Epithelial cell of esophagus (primary cell): ENCODE measurements at places on chromosomes 5 and 9.
A peak's percentile ranks its signal among the peaks of the same experiment; 100 is the strongest.

DNA sequence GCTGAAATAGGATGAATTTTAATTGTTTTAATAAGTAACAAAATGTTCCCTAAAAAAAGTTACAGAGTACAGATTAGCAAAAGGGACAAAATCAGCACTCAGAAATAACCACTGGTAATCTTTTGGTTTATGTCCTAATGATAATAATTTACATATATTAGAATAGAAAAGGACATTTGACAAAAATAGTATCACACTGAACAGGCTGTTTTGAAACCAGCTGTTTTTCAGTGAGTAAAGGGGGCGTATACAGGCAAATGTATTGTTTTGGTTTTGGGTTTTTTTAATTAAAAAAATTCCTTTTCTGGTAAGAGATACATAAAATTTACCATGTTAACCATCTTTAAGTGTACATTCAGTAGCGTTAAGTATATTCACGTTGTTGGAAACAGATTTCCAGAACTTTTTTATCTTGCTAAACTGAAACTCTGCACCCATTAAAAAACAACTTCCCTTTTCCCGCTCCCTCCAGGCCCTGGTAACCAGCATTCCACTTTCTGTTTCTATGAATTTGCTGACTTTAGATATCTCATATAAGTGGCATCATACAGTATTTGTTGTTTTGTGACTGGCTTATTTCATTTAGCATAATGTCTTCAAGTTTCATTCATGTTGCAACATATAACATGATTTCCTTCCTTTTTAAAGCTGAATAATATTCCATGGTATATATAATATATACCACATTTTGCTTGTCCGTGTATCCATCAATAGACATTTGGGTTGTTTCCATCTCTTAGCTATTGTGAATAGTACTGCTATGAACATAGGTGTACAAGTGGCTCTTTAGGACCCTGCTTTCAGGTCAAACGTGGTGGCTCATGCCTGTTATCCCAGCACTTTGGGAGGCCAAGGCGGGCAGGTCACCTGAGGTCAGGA is 20.6 kb upstream of the LARP1 start:
- no peak for DNase-seq

DNA sequence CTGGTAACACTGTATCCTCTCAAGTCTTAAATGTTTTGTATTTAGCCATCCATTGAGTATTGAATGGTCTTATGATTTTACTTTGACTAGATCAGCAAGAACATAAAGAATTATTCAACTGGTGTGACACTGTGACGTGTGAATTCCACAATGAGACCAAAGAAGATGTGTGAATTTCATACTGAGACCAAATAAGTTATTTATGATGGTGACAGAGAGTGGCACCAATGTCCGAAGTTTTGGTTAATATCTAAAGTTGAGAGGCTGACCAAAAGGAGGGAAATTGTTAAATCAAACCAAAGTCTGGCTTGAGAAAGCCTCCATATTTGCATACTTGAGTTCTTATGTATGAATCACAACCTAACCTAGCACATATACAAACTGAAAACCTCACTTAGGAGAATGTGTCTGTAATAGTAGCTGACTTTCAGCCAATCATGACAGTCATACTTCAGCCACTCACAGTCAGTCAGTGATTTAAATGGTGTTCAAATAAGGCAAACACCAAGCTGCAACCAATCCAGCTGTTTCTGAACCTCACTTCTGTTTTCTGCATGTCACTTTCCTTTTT is 31.5 kb upstream of the FAM170A start:
- DNase-seq = no peak

- DNase-seq = peak; percentile 32
Observed at GRCh38 chr5:35247648-35248034, 17.4 kb upstream of the PRLR start.

GRCh38 chr5:63089147-63089546 is 510.5 kb downstream of the LRRC70 start:
- DNase-seq = no peak

DNA sequence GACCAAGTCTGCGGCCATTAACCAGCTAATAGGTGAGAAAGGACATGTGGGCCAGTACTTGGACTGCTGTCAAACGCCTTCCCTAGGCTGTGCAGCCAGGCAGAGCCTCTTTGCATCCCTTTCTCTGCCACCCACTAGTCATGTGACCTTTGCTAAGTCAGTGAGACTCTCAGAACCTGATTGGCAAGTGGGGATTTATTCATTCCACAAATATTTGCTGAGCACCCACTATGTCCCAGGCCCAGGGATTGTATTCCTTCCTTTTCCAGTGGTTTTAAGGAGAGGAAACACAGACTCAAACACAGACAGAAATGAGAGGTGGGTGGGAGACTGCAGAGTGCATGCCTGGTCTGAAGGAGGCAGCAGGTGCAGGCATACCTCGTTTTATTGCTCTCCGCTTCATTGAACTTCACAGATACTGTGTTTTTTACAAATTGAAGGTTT is 71.6 kb upstream of the GALNT10 start:
- DNase-seq = peak; percentile 76

DNA sequence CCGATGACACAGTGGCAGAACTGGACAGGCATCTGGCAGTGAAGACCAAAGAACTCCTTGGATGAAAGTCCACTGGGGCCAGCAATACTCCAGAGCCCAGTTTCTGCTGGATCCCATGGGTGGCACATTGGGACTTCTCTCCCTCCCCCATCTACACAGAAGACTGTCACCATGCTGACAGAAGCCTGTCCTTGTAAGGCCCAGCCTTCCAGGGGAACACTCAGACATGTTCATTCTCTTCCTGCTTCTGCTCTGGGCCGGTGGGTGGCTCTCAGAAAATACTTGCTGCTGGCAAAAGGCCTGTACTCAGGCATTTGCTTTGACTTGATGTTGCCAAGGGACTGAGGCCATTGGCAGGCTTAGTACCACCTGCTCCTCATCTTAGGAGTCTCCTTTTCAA is 48.3 kb upstream of the PTGS1 start:
- DNase-seq = no peak

DNA sequence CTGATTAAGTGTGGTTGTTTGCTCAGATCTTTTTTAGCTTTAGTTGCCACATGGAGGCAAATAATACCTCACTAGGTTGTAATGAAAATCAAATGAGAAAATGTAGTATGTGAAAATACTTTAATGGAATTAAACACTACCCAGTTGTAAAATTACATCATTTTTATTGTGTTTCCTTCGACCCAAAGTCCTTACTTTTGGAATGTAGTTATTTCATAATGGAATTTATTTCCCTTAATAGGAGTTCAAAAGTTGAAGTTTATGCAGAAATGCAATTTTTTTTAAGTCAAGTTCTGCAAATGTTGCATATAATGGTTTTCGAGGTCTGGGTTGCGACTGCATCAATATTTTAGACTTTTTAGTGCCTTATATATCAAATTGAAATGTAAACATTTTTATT is 31.0 kb downstream of the TNPO1 start:
- DNase-seq = no peak

- DNase-seq = peak; percentile 24
Observed at GRCh38 chr9:90631964-90632363, 10.7 kb downstream of the DIRAS2 start.

- DNase-seq = no peak
Observed at GRCh38 chr5:35854248-35854647, 2.4 kb upstream of the IL7R start.

GRCh38 chr5:33401482-33402390 is 39.0 kb upstream of the TARS1 start:
- DNase-seq = peak; percentile 73

- peak; percentile 81 for DNase-seq
Observed at GRCh38 chr5:149799119-149799623, 69.1 kb downstream of the PPARGC1B start.

- DNase-seq = no peak
Observed at GRCh38 chr9:36499174-36499890, 73.4 kb upstream of the MELK start.

- no peak for DNase-seq
Observed at GRCh38 chr5:150345716-150346115, 11.8 kb upstream of the TCOF1 start.

GRCh38 chr9:76423216-76424177 is 29.3 kb upstream of the RFK start:
- DNase-seq = no peak

- DNase-seq = no peak
Observed at GRCh38 chr9:89523948-89524347, 26.0 kb upstream of the SEMA4D start.

GRCh38 chr5:59002162-59002825 is 419.4 kb downstream of the RAB3C start:
- DNase-seq = no peak

DNA sequence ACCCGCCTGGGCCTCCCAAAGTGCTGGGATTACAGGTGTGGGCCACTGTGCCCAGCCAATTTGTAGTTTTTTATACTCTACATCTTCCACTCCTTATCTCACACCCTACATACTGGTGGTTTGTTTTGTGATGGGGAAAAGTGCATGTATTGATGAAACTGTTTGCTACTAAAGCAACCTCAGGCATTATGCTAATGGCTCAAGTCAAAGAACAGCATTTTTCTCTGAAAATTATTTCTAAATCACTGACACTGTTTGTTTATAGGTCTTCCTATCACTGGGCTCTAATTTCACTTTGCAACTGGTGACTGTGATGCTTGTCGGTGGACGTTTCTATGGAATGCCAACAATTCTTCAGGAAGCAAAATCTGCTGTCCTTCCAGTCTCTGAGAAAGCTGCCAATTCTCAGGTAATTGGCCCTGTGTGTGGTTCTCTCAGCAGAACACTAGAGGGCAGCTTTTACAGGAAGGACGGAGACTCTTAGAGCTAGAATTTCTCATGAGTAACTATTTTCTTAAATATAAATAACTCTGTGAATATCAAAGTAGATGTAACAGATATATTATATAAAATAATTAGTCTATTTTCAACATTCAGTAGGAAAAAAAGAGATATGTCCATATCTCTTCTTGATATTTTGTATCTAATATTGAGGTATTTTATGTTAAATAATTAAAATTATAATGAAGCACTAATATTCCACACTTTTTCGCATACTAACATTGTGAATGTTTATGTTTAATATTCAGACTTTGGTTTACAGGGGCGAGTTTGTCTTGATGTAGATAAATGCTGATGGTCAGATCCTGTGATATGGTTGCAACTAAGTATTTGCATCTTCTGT is 244.1 kb downstream of the ADGRV1 start:
- peak; percentile 60 for DNase-seq

DNA sequence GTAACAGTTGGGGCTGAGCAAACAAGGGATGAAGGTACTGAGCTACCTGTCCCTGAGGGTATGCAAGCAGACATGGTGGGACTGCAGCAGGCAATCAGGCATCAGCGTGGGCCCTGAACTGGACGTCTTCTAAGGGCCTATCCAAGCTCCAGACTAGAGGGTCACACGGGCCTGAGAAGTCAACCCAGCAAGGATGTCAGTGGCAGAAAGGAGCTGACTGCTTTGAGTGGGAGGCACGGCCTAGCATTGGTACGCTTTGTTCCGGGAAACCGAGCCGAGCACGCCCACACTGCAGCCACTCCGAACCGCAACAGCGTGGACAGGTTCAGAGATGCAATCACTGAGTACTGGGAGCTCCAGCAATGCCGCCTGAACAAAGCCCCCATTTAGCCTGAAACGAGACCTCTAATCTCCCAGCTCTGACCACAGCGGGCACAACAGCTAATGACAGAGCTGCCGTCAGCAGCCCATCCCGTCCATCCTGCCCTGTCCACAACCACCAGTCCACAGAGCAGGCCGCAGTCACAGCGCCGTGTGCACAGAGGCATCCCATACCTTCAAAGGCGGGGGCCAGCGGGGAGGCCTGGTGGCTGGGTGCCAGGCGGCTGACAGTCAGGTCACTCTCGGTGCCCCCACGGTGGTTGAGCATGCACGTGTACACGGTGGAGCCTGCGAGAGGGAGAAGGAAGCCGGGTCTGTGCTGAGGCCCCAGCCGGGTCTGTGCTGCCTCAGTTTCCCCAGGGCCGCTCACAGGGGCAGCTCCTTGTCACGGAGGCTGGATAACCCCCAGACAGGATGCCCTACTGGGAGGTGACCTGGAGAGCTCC is 44.2 kb downstream of the SARDH start:
- DNase-seq = no peak

DNA sequence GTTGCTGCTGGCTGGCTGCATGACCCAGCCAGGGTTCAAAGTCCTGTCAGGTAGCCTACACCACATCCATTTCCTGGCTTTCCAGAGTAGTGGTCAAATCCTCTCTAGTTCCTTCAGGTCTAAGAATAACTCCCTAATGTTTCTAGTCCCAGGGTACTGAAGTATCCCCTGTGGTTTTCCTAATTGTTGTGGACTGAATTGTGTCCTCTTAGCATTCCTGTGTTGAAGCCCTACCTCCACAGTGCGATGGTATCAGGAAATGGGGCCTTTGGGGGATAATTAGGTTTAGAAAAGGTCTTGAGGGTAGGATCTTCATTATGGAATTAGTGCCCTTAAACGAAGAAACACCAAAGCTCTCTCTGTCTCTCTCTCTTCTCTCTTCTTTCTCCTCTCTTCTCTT is 191.8 kb upstream of the CCNG1 start:
- no peak for DNase-seq

- DNase-seq = no peak
Observed at GRCh38 chr5:6483880-6484382, 35.3 kb downstream of the UBE2QL1 start.

- no peak for DNase-seq
Observed at GRCh38 chr5:158755986-158756385, 343.7 kb downstream of the EBF1 start.

DNA sequence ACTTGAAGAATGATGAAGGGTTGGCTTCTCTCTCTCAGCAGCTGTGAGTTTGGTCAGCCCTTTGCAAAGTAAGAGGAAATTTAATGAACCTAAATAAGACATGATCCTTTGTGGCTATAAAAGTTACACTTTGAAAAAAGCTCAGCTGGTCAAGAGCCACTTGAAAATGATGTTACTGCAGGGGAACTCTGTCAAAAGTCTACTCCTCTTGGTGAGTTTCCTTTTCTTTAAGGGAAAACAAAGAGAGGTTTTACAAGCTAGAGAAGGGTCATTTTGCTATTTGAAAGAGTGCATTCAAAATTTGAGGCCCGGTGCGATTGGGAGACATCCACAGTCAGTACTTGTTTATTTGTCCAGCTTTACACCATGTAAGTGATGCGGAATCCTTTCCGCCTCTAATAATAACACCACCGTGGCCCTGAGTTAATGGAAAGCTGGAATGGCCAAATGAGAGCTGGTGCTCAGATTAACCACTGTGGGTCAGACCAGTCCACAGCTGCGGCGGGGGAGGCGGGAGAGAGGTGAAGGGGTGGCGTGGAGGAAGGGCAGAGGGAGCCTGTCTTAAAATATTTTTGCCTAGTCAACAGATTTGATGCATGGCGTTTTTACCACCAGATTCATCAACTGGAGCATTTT is 404.0 kb downstream of the TLE4 start:
- no peak for DNase-seq

GRCh38 chr5:98936948-98937715 is 8.3 kb upstream of the CHD1 start:
- DNase-seq = no peak
